ENCODE measurements at places on chromosomes 6 and 20.

- DNase-seq = peak; percentile 58
These were observed 641 bp downstream of the TEAD3 start for GRCh38 chr6:35496036-35496840.

GRCh38 chr6:2037237-2037926 is 208.0 kb downstream of the GMDS start:
- no peak for DNase-seq

GRCh38 chr6:85285934-85286333 is 163.9 kb upstream of the NT5E start:
- DNase-seq = no peak

GRCh38 chr6:127904160-127904559 is 3.3 kb upstream of the THEMIS start:
- DNase-seq = no peak

DNA sequence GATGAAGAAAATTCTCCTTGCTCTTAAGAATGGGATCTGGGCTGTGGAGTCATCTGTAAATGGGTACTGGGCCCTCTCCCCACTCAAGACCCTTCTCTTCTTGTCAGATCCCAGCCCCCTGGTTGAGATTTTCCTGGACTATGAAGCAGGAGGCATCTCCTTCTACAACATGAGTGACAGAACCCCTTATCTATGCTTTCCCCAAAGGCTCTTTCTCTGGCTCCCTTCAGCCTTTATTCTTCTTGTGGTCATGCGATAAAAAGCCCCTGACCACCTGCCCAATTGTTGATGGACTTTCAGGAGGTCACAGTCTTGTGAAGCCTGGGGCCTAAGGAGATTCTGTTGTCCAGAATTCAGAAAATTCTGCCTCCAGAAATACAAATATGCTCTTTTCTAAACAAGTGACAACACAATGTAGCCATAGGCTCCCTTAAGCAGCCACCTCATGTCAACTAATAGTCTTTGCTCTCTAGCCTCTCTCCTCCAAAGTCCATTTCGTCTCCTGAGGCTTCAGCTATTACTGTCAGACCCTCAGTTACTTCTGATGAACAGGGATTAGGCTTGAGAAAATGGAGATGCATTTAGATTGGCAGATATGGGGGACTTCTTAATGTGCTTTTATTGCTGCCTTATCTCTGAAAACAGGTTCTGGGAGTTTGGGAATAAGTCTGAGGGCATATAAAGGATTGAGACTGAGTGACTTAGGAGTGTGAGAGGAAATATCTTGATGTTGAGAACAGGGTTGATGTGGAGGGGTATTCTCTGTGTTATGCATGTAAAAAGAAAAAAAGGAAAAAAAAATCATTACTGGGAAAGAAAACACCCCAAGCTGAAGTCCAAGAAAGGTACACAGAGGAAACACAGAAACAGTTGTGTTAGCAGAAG is 20.6 kb downstream of the BTN2A1 start:
- DNase-seq = no peak

DNA sequence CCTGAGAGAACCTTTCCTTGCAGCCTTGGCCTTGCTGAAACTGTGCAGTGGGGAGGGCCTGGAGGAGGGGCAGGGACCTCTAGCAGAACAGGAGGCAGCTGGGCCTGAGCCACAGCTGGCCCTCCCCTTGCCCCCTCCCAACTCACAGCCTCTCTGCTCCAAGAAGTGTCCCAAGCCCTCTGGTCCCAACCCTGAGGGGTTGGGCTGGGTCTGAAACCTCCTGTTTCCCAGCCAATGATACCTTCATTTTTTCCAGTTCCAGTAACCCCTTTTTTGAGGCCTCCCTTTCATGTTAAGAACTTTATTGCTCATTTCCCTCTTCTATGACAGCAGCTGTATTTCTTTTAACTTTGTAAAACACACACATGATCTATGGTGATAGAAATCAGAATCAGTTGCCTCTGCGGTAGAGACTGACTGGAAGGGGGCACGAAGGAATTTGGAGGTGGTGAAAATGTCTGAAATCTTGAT is 17.9 kb upstream of the ARMC12 start:
- no peak for DNase-seq

DNA sequence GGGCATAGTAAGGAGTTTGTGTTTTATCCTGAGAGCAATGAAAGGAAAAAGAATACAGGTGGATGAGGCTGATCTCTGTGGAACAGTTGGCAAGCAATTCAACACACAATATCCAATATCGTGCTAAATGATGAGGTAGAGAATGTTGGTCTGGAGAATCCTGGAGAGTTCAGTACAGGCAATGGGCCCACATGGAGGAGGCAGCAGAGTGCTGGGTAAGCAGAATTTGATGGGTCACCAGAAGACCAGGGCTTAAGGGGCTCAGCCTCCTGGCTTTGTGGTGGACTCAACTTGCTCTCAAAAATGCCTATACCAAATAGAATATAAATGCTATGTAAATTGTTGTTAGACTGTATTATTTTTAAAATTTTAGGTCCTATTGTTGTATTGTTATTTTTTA is 271.5 kb upstream of the JARID2 start:
- no peak for DNase-seq
